Upper lobe of left lung (tissue), 6 donors: ENCODE measurements at places on chromosomes 1 and 21. TPM values are rescaled to one million over a fixed set of nuclear protein-coding genes. Genes with fewer than 3 reads are reported as not detected.

GRCh38 chr1:37634244-37634991, at the start of gene RSPO1:
Gene RSPO1, minus strand, starts transcription at chr1:37634892. Its CDS starts 5,231 bp downstream, at chr1:37629661.
- DNase-seq, result no peak

DNA sequence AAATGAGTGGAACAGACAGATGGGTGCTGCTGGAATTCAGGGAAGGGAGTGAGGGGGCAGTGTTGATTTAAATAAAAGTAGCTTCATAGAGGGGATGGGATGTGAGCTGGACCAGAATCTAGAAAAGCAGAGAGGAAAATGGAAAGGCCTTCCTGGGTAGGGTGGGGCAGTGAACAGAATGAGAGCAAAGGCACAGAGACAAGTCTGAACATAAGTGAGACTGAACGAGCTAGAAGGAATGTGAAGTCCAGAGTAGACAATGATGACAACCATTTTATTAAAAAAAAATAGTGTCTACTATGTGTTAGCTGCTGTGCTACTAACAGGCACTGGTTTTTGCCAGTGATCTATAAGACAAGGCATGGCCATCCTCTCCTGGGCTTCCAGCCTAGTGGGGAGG, 36.0 kb downstream of the ELK4 start:
- DNase-seq, result no peak

GRCh38 chr1:231678011-231678432, 51.4 kb downstream of the DISC1 start:
- DNase-seq, result no peak

DNA sequence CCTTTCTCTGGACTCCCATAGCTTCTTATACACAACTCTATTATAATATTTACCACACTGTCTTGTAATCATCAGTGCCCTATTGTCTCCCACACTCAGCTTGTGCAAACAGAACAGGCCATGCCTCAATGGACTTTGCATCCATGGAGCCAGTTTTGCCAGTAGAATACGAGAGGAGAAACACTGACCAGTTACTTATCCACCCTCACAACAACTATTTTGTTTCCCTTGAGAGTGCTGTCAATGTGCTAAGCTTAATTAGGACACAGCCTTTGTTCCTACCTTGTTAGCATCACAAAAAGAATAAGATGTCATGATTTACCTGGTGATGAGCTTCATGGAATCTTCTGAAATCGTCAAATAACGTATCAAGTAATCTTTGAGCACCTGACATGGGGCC, 18.1 kb upstream of the LRRC52 start:
- no peak for DNase-seq

GRCh38 chr21:37374027-37374426, 7.5 kb downstream of the DYRK1A start:
- DNase-seq, result no peak

DNA sequence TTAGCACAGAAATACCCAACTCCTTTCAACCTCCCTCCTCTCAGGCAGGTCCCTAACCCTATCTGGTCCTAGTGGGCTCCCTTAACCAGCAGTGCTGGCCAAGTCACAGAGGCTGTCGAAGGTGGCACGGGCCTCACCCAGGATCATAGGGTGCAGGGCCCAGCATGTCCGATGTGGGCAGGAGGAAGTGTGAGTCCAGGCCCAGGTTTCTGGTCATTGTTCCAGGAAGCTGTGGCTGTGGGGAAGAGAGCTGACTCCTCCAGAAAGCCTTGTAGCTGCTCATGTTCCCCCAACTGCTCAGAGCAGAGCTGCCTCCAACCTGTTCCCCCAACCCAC, 2.4 kb downstream of the CCDC17 start:
- no peak for DNase-seq

DNA sequence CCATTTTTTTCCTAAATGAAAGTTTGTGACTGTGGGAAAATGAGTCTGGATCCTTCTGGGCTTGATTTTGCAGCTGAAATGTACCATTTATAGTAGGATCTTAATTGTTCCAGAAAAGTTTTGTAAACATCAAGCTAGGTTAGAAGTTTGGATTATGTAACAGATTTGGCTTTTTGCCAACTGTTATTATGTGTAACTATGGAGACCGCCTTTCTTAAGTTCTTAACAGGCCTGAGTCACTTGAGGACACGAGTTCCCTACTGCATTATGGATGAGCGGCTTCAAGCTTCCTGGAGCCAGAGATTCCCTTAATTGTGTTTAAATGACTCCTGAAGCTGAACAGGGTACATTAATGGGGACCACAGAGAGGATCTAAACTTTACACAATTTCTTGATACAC, 22.2 kb downstream of the SLC25A33 start:
- DNase-seq, result no peak

GRCh38 chr1:164725401-164725800, 166.4 kb downstream of the PBX1 start:
- no peak for DNase-seq

GRCh38 chr1:95086949-95087533, 14.3 kb upstream of the ALG14 start:
- DNase-seq, result no peak

GRCh38 chr1:86714561-86715244, 10.3 kb downstream of the SH3GLB1 start:
- no peak for DNase-seq

IBA57 gene
- 15.7 TPM for total RNA-seq

KRTAP13-2 gene
- total RNA-seq, result not detected

CR1 gene
- total RNA-seq, result 8.6 TPM

CENPF gene
- 2.6 TPM for total RNA-seq

SGIP1 gene
- 8.9 TPM for total RNA-seq
